ENCODE measurements at places on chromosomes 1 and 21. TPM values are rescaled to one million over a fixed set of nuclear protein-coding genes. Genes with fewer than 3 reads are reported as not detected.

The GNG4 gene
- total RNA-seq = 0.13 TPM

DNA sequence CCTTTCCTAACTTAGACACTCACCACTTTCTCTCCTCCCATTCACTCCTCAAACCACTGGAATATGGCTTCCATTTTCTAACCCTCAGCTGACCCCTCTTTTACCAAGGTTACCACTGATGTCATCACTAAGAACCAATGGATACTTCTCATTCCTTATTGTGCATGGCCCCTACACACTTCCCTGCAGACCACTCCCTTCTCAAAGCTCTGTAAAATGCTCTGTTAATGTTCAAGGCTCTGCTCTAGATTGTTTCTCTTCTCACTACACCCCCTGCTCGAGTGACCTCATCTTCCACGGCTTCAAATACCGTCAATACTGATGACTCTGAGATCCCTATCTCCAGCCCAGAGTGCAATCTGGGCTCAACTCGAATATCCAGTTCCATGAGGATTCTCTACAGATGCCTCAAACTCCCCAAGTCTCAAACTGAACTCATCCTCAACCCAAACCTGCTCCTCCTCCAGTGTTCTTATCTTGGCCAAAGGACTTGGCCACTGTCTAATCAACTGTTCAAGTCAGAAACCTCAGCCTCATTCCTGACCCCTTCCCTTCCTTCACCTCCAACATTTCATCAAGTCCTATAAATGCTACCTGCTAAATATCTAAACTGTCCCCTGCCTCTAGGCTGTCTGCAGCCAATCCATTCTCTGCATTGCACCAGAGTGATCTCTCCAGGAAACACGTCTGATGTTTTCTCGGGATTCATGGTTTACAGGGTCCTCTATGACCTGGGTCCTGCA is 41.3 kb upstream of the BMP8B start:
- no peak overlapping the region for H3K27ac ChIP-seq
- no peaks in the 10 kb centered on the region for H3K36me3 ChIP-seq
- no peak for DNase-seq
- H3K27me3 ChIP-seq = no peaks in the 10 kb centered on the region
- no peak overlapping the region for H3K4me3 ChIP-seq

- no peaks in the 10 kb centered on the region for H3K36me3 ChIP-seq
- no peak overlapping the region for H3K4me3 ChIP-seq
- H3K4me1 ChIP-seq = no peaks in the 10 kb centered on the region
- H3K27me3 ChIP-seq = no peaks in the 10 kb centered on the region
- no peak overlapping the region for H3K27ac ChIP-seq
These were observed 123.9 kb downstream of the PTBP2 start for GRCh38 chr1:96845464-96845863.

DNA sequence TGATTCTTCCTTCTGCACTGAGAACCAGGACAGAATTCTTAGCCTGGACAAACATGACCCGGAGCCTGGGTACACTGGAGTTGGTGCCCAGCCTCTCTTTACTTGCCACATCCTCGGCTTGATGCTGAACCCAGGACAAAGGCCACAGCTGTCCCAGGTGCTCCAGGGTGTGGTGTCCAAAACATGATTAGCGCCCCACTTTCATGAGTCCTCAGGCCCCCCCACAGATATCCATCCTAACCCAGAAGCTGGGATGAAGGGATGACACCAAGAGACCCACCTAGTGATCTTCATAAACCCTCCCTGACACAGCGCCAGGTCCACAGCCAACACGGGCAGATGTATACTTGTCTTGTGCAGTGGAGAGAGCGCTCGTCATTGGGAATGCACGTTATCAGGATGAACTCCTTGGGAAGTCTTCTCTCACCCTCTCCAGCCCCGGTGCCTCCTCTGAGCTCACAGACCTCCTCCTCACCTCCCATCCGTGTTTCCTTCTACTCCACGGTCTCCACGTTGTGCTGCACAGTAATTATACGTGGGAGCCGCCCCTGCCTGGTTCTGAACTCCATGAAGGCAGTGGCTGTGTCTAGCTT is 3.6 kb downstream of the ABCA4 start:
- no peak overlapping the region for H3K4me3 ChIP-seq
- H3K27ac ChIP-seq = peak overlapping the region; percentile 93
- no peaks in the 10 kb centered on the region for H3K36me3 ChIP-seq
- peaks cover 30% of the 10 kb centered on the region for H3K4me1 ChIP-seq
- DNase-seq = no peak
- H3K27me3 ChIP-seq = no peaks in the 10 kb centered on the region
